Non-pigmented ciliary epithelial cell (primary cell): ENCODE measurements at places on chromosomes 2 and 18.

DNA sequence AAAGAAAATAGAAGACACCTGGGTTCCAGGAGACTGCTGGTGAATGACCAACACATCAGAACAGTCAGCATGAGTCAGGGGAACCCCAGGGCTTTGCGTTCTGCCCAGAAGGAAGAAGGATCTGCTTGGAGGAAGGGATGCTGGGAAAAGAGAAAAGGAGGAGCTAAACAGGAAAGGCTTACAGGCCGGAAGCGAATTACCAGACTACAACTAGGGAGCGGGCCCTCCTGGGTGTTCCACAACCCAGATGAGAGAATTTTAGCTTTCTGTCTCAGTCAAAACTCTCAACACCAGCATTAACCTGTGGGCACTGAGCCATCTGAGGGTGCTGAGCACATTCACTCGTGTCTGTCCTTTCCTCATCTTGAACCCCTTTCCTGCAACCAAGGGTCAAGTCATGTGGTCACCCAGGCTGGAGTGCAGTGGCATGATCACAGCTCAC is 19.2 kb downstream of the CDC42EP3 start:
- peak; percentile 82 for DNase-seq

DNA sequence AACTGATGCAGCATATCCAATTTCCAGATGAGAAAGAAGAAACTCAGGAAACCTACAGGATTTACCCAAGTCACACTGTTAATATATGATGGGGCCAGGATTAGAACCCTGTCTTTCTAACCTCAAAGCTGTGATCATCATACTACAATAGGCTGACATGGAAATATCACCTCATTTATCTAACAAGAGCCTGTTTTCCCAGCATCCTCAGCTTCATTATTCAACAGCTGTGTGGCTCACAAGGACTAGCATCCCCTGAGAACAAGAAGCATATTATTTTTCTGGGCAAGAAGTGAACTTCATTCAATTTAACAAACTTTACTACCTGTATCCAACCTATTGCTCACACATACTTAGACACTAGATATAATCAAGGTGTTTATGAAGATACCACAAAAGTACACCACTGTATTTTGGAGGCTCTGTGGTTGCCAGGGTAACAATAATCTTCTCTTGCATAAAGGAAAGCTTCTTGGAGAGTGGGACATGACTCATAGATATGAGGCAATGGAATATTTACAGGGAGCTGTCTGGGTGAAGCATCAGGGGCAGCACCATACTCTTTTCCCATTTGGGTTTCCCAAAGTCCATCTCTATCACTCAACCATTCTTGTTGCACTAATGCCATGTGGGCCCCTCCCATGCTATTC is 218.2 kb downstream of the RAD51AP2 start:
- DNase-seq, result peak; percentile 76

DNA sequence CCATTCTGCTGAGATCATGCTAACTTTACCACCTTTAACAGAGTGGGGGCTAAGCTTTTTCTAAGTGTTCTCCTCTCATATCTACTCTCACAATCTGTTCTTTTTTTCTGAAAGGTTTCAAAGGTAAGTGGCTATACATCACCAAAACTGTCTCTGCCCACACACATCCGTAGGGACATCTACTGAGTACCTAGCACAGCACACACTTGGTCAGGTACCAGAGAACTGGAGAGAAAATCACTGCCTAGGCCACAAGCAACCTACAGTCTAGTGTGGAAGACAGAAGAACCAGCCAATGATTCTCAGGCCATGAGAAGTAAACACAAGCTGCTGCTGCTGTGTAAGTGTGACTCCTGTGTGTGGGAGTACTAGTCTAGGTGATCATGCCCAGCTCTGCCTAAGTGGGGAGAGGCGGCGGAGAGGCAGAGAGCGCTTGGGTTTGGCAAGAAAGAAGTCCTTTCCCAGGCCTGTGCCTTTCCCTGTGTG is 176.1 kb upstream of the ZFP36L2 start:
- no peak for DNase-seq

DNA sequence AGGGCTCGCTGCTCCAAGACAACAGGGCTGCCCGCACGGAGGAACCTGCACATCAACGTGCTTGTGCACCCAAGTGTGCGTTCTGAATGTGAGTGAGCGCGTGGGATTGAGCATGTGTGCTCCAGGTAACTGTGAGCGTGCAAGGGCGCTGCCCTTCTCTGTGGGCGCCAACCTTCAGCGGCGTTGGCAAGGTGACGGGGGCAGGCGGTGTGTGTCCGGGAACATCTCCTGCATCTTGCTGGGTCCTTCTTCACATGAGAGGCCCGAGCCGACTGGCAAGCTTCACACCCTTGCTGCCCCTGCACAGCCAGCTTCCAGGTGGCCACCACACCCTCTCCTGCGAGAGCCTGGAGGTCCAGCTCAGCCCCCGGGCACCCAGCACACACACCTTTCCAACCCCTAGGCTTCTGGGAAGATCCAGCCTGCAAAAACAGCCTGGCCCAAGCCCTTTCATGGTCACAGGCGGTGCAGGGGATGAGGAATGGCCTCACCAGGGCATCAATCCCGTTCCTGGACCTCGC is 220.9 kb downstream of the HDAC4 start:
- DNase-seq, result no peak

DNA sequence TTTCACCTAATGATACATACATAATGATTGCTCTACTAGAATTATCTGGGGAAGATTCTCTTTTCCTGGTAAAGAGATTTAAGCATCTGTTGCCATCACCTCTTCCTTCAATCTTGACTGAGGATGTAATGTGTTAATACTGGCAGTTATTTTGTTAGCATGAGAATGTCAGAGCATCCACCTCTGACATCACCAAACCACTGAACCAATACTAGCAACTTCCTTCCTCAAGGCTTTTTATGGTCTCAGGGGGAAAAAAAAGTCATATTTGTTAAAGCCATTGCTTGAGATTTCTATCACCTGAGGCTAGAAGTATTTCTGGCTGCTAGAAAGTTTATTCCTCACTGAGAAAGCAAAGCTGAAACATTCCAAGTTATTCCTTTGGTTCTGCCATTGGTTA is 48.5 kb downstream of the DSEL start:
- DNase-seq, result no peak

- no peak for DNase-seq
Measured at GRCh38 chr2:141048951-141049350, 1081.9 kb downstream of the LRP1B start.
